ENCODE measurements at places on chromosomes 12 and 14.

DNA sequence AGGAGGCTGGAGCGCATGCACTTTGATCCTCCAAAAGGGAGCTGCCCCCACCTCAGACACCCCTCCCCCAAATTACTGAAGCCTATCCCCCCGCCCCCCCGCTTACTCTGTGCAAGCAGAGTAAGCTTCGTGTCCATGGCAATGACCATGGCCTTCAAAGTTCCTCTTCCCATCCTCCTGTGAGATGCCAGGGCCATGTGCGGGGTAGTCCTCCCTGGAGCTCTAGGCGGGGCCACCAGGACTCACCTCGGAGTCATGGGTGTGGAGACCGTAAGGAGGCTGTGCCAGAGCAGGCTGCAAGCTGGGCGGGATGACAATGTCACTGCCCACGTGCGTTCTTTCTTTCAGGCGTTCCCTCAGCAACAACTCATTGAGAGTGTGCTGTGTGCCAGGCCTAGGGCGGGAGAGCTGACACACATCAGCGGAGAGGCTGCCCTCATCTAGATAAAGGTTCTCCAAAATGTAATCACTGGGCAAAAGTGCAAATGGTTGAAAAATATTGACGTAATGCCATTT is 66.8 kb downstream of the C14orf132 start:
- no peak for DNase-seq

- DNase-seq: no peak
Observed at GRCh38 chr12:44381341-44381740, 494.8 kb downstream of the NELL2 start.

DNA sequence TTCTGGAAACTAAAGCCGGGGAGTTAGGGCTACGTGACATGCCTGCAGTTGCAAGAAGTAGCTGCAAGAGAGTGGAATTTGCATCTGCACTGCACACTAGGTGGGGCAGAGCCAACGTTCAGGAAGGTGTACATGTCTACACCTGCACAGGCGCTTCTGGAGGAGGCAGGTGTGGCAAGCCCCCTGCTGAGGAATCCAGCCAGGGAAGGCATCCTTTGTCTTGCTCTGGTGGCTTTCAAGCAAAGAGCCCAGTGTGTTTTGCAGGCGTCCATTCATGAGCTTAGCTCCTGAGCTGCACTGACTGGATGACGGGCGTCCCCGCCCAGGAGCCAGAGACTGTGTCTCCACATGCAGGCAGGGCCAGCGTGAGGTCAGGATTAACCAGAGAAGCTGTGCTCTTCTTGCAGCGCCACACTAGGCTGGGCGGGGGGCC is 116.3 kb downstream of the ZFP36L1 start:
- no peak for DNase-seq

DNA sequence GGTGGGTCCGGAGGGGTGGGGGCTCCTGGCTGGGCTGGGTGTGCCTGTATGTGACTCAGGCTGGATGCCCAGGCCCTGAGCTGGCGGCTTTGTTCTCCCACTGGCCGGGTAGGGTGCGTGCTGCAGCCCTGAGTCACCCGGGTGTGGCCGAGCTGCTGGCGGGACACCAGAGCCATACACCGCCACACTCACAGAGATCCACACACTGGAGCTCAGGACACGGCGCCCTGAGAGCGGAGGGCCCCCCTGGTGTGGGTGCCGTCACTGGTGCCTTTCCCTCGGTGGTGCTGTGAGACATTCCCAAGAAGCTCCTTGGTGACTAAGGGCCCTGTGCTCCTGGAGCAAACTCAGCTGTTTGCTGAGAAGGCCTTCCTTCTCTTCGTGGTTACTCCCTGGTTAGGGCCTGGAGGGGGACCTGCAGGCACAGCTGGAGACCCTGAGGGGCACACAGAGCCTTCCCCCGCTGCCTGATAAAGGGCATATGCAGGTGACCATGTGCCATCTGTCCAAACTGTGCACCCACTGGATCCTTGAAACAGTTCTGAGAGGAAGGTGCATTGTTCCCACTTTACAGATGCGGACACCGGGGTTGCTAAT is 44.3 kb downstream of the KRT80 start:
- DNase-seq: peak; percentile 52

GRCh38 chr14:70735043-70735442 is 74.3 kb downstream of the MAP3K9 start:
- DNase-seq: peak; percentile 89

All from BE2C (cell line).